ENCODE measurements at places on chromosomes 2 and 18. TPM values are rescaled to one million over a fixed set of nuclear protein-coding genes. Genes with fewer than 3 reads are reported as not detected.

GRCh38 chr2:170076189-170076588, 101.8 kb upstream of the MYO3B start:
- no peaks in the 10 kb centered on the region for H3K27me3 ChIP-seq
- DNase-seq = no peak
- H3K36me3 ChIP-seq = peaks cover 13% of the 10 kb centered on the region
- H3K4me1 ChIP-seq = peaks cover 8% of the 10 kb centered on the region
- H3K4me3 ChIP-seq = no peak overlapping the region

DNA sequence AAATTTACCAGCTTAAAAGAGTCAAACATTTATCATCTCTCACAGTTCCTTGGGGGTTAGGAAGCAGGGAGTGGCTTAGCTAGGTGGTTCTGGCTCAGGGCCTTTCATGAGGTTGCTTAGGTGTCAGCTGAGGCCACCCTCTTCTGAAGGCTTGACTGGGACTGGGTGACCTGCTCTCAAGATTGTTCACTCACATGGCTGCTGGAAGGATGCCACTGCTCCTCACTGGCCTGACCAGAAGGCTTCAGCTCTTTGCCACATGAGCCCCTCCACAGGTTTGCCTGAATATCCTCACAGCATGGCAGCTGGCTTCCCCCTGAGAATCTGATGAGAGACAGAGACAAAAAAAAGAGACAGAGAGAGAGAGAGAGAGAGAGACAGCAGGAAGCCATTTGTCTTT, 17.3 kb upstream of the RNF152 start:
- no peaks in the 10 kb centered on the region for H3K4me1 ChIP-seq
- H3K27me3 ChIP-seq = no peaks in the 10 kb centered on the region
- no peak overlapping the region for H3K4me3 ChIP-seq
- no peaks in the 10 kb centered on the region for H3K36me3 ChIP-seq

- no peaks in the 10 kb centered on the region for H3K4me1 ChIP-seq
- no peaks in the 10 kb centered on the region for H3K36me3 ChIP-seq
- H3K27me3 ChIP-seq = no peaks in the 10 kb centered on the region
- H3K4me3 ChIP-seq = no peak overlapping the region
- no peak overlapping the region for H3K27ac ChIP-seq
- no peak for DNase-seq
Observed at GRCh38 chr18:58829263-58829662, 35.4 kb upstream of the ZNF532 start.

Gene ZNF892
- total RNA-seq = 3.8 TPM
